ENCODE measurements at places on chromosomes 1 and 21.
A peak's percentile ranks its signal among the peaks of the same experiment; 100 is the strongest.

- DNase-seq, result no peak
These were observed 40.0 kb downstream of the MIA3 start for GRCh38 chr1:222657899-222658298.

- no peak for DNase-seq
These were observed 34.9 kb upstream of the CDC42BPA start for GRCh38 chr1:227353186-227353585.

DNA sequence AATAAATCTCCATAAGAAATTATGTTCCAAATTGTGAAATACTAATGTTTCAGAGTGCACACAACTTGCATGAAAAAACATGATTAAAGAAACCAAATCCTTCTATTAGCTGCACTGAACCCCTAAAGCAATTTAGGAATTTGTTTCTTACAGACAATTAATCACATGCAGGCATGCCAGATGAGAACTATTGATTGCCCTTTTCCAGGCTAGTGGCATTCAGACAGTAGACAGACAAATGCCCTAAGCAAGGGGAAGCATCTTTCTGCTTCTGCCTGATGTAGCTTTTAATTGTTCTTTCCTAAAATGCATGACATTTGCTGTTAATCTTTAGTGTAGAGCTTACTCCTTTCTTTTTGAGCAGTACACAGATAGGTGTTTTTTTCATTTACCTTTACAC is 229.5 kb downstream of the DPYD start:
- DNase-seq, result no peak

DNA sequence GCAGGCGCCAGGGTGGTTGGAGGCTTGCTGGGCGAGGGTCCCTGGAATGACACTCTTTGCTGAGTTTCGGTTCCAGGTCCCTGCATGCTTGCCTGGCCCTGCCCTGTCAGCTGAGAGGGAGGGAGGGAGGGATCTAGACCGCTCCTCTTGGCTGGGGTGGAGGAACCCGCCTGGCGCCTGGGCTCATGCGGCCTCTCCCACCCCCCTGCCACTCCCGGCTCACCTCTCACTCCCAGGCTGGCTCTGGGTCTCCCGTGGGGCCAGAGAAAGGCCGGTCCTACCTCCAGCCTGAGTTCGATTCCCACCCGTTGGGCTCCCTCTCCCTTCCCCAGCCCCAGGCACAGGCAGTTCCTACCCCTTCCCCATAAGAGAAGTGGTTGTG is 19.0 kb upstream of the IFNLR1 start:
- no peak for DNase-seq

- DNase-seq, result no peak
These were observed 105.0 kb downstream of the PRRX1 start for GRCh38 chr1:170768929-170769328.

DNA sequence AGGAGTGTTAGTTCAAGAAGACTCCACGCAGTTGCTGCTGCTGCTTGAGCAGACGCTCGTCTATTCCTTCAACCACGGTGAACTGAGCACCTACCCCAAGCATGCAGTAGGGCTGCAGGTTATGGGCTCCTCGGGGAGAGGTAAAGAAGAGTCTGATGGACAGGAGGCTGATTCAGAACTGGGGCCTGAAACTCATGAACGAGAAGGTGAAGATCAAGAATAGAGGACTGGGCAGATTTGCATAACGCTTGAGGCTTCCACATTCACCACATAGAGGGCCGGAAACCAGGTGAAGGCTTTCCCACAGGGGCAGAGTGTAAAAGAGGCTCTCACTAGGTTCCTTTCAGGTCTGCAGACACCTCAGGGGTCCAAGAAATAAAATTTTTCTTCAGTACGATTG is 9.1 kb downstream of the ABCA4 start:
- DNase-seq, result no peak

DNA sequence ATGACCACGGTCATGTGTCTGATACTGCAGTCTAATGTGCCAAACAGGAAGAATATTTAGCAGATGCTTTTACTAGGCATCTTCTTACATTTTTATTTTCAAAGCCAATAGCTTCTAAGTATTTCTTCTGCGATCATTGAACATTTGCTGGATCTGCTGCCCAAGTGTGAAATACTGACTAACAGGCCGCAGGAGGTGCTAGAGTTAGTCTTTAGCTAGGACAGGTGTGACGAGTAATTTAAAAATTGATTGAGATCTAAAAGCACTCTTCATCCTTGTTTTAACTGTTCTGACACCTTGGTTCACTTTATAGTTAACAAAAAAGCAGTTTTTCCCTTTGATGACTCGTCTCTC is 748 bp upstream of the FAM78B start:
- DNase-seq, result no peak

- DNase-seq, result no peak
These were observed 40.4 kb downstream of the CD55 start for GRCh38 chr1:207361889-207362288.

- peak; percentile 33 for DNase-seq
These were observed 93.0 kb downstream of the VWA5B1 start for GRCh38 chr1:20383631-20384030.

DNA sequence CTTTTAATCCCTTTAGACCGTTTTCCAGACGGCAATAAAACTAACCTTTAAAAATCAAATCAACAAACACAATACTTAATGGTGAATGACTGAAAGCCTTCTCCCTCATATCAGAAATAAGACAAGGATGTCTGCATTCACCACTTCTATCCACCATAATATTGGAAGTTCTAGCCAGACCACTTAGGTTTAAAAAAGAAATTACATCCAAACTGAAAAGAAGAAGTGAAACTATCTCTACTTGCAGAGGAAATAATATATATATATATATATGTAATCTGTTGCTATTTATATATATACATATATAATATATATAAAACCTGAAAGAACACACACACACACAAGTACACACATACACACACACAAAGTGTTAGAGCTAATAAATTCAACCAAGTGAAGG is 100.4 kb downstream of the BRINP3 start:
- DNase-seq, result no peak

GRCh38 chr1:67705735-67706453 is 20.9 kb downstream of the GADD45A start:
- DNase-seq, result no peak

GRCh38 chr1:59263111-59263510 is 33.8 kb upstream of the FGGY start:
- no peak for DNase-seq

DNA sequence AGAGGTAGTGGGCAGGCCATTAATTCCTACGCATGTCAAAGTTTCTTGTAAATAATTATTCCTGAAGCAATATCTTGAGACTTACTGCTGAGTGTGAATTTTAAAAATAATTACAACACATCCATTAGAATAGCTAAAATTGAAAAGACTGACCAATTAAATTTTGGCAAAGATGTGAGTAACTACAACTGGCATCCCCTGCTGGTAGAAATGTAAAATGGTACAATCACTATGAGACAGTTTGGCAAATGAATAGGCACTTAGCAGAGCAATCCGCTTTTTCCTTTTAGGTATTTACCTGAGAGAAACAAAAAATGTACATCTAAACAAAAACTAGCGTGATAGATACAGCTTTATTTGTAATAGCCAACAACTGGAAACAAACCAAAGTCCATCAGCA is 798.9 kb downstream of the BRINP3 start:
- no peak for DNase-seq

DNA sequence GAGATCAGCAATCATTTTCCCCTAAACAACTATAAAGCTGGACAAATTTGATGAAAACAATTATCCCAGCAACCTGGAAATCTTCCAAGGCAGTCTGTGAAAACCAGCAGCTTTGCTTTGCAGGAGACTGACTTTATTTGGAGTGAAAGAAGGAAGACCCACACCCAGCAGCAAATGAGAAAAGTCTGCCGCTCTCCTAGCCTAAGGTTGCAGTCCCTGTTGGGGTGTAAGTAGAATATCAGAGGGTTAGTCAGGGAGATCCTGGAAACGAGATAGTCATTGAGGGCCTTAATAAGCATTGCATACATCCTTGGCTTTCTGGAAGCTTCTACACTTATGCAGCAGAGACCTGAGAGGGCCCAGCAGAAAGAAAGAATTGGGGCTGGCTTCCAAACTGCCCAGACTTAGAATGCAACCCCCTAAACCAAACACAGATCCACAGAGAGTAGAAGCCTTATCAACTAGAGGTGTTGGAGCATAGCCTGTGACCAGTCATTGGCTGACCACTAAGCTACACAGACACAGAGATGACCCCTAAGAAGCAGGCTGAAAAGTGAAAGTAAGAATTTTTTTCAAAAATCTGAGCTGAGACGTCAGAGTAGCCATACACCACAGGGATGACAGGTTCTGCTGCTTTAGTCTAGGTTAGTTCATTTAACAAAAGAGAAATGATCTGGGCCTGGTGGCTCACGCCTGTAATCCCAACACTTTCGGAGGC is 98.3 kb downstream of the LYPLAL1 start:
- no peak for DNase-seq

GRCh38 chr1:175129644-175129996 is 62.0 kb downstream of the TNN start:
- DNase-seq, result no peak

DNA sequence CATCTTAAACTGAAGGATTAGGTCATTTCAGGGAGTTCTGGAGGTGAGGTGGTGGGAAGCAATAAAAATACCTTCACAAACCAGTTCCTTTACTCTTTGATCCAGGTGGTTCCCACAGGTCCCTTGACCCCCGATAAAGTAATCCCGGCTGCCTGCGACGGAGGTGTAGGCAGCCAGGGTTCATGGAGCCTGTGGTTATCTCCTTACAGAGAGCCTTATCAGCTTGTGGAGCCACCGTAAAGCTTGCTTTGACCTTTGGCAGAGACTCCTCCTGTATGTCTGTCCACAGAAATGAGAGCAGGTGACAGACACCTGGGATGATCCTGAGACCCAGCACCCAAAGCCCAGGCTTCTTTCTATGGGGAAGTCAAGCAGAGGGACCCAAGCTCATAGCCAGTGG is 243.4 kb downstream of the KIF26B start:
- no peak for DNase-seq

DNA sequence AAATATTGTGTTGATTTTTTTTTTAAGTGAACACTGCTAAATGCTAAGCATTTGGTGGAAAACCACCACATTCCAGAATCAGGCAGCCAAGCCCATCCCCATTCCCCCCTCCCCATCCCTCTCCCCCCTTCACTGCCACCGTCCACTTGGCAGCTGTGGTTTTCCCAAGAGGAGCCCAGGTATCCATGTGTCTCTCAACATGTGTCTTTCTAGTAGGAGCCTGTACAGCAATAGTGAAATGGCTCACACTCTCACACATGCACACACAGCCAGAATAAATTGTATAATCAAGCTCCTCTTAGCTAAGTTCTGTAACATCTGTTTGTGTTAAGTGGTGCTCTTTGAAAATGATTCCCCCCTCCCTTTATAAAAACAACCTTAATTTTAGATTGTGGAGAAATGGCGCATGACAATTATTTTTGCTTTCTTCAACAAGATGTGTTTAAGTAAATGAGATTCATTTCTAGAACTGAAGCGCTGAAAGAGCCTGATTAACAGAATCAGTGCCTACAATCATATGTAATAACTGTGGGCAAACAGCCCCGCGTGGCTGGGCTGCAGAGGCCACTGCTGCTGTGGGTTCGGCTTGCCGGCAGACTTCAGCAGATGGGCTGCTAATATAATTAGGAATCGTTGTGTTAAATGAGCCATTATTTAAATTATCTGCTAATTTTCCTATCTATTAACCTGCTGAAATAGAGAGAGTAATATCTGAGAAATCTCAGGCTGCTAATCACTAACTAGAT is 43.3 kb downstream of the BACE2 start:
- no peak for DNase-seq

GRCh38 chr21:43917515-43918384 is 52.7 kb downstream of the AGPAT3 start:
- DNase-seq, result no peak

- DNase-seq, result no peak
These were observed 13.6 kb upstream of the C1orf185 start for GRCh38 chr1:51088474-51088873.

DNA sequence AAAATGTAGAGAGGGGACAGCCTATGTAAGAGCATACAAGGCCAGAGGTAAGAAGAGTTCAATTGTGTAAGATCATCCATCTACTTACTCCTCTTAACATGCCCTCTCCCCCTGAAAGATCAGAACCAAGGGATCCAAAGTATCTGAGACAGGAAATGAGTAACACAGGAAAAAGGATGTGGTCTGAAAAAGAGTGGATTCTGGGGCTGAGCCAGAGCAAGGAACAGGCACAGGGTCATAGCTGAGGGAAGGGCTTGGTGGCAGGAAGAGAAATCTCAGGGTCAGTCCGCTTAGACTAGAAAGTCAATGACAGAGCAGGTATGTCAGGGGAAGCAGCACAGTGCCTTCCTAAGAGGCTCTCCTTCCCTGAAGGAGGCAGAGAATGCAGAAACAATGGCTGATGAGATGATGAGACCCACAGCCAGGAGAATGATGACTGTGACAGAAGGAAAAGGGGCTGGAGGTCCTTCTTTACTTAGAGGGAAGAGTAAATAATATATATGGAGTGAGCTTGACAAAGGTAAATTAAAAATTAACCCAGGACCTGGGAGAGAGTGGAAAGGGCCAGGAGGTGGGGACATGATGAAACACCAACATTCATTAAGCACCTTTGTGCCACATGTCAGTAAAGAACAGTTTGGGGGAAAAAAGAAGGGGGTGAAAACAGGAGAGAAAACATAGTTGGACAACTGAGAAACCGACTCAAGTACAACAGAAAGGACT is 26.2 kb upstream of the A3GALT2 start:
- DNase-seq, result no peak

- no peak for DNase-seq
These were observed 17.7 kb downstream of the METTL13 start for GRCh38 chr1:171799166-171799565.

GRCh38 chr1:245156041-245156735 is 1.4 kb downstream of the KIF26B start:
- peak; percentile 90 for DNase-seq

GRCh38 chr1:54851936-54852524 is 35.0 kb downstream of the DHCR24 start:
- DNase-seq, result no peak

GRCh38 chr1:15174615-15174983 is 21.1 kb downstream of the TMEM51 start:
- no peak for DNase-seq
